ENCODE measurements at places on chromosomes 1 and 21.

DNA sequence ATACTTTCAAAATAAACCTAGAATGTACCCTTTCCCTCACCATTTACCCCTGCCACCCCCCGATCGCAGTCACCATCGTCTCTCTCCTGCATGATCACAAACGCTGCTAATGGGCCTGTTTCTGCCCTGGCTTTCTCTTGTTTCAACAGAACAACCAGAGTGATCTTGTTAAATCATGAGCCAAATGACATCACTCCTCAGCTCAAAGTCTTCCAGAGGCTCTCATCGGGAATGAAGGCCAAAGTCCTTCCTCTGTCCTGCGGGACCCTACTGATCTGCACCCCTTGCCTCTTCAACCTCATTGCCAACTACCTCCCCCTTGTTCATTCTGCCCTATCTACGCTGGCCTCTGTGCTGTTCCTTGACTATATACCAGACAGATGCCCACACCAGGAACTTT lies 39.4 kb upstream of the PTGFRN start:
- DNase-seq = no peak

GRCh38 chr1:1225238-1225845 lies 6.5 kb downstream of the SDF4 start:
- DNase-seq = no peak

- DNase-seq = peak; percentile 71
Observed at GRCh38 chr1:41626616-41627375, 142.3 kb upstream of the EDN2 start.

DNA sequence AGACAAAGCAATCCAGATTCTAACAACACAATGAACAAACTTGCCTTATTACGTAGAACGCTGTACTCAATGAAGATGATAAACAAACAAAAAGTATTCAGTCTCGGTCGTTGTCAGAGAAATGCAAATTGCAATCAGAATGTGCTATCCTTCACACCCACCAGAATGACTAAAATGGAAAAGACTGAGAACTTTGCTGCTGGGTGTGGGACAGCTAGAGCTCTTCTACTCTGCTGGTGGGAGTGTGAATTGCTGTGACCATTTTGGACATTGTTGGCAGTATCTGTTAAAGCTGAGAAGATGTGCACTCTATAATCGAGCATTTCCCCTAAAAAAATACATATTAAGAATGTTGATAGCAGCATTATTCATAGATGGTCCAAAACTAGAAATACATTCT lies 111.4 kb downstream of the PEX14 start:
- DNase-seq = no peak

- no peak for DNase-seq
Observed at GRCh38 chr1:246367041-246367440, 140.0 kb downstream of the SMYD3 start.

DNA sequence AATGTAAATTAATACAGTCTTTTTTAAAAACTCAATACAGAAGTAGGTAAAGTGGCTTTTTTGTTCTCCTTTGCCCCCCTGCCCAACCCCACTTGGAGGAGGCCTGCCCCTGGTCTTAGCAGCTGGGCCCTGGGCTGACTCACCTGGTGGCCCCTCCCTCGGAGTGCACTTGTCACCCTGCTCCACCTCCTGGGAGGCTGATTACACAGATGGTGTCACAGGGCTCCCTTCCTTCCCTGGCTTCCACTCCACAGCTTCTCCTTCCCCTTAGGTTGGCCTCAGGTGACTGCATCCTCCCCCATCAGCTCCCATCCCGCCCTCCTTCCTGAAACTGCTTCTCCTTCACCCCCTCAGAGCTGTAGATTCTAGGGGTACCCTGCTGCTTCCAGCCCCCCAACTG lies 11.7 kb upstream of the CAPN9 start:
- DNase-seq = no peak

DNA sequence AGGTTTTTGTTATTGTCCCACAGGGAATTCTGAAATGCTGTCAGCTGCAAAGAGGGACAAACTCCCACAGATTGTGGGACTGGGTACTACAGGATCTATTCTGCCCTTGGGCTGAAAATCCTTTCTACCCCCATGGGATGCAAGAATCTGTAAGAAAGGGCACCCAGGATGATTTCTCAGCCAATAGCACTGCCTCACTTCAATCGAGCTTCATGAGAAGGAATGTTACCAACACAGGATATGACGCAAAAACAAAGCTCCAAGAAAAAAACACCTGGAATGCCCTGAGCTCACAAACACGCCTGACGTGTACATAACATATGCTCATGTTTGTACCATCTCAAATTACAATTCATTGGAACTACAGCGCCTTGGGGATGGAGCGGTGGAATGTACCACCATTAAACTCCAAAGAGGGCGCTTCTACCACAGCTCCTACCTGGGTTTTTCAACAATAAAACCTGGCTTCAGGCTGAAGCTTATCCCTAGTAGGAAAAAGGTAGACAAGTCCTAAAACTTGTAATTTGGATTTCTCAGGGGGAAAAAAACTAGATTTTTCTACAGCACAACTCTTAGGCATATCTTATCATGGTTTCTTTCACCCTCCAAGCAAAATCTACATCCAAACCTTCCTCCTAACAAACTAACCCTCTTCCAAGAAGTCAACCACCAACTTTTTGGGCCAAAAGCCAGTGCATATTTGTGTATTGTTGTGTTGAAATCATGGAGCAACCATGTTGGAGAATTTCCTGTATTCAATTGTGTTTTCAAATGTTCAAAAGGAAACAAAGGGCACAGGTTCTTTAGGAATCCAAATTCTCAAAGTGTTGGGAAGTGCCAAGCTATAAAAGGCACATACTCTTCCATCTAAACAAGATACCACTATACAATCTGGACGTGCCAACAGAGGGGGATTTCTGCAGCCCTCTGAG lies 78.9 kb downstream of the TGFBR3 start:
- no peak for DNase-seq

DNA sequence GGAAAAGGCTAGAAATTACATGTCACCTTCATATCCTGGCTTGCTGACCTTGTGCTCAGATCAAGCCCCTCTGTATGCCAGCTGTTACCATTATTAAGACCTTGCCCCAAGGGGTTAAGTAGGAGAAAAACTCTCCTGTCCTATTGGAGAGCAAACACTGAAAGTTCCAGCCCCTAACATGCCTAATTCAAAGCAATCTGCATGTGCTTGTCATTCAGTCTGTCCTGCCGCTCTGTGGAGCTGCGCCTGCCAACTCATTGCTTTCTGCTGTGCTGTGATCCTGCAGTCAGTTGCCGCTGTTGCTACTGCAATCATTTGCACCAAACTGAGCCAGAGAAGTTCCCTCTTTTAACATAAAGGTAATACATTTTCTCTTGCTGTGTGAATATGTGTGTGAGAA lies 113.4 kb downstream of the DISP1 start:
- DNase-seq = no peak

GRCh38 chr1:93701629-93702028 lies 20.0 kb upstream of the BCAR3 start:
- DNase-seq = no peak

DNA sequence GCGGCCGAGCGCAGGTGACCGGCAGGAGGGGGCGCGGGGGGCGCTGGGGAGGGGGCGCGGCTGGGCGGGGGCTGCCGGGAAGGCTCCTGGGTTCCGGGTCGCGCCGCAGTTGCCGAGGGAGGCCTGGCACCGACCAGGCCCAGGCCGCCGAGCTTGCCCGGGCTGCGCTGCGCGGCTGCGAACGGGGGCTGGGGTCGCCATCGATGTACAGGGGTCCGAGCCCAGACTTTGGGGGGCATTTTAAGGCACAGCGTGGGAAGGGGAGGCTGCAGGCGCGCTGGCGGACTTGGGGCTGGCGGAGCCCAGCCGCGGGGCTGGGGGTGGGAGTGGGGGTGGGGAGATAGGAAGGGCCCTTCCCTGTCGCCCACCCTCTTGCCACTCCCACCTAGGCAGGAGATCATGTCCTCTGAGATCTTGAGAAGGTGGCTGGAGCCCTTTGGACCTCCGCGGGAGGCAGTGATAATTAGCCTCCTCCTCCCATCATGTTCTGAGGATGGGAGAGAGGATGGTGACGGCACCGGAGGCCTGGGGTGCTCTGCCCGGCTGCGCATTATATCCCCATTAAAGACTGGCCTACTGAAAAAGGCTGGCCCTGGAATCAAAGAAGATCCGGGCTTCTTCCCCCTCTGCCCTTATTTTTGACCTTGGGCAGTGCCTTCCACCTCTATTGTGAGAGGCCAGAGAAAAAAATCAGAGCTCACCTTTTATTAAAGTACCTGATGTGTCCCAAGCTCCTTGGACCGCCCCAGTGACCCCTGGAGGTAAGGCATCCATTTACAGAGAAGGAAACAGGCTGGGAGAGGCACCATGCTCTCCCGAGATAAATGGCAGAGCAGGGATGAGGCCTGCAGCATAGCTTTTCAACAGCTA lies 497 bp downstream of the FBXO44 start:
- no peak for DNase-seq

- no peak for DNase-seq
Observed at GRCh38 chr1:85274969-85275453, 1.4 kb downstream of the BCL10 start.

DNA sequence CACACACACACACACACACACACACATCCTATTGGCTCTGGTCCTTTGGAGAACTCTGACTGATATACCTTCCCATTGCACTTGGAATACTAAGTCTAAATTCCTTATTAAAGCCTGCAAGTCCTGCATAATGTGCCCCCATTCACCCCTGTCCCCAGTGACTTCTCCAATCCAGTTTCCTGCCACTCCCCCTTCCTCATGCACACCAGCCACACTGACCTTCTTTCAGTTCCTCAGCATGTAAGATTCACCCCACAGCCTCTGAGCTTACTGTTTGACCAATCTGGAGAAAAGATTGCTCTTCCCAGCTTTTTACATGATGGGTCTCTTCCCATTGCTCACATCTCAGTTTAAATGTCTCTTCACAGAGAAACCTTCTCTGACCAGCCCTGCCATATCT lies 146.6 kb downstream of the TBX15 start:
- DNase-seq = no peak

DNA sequence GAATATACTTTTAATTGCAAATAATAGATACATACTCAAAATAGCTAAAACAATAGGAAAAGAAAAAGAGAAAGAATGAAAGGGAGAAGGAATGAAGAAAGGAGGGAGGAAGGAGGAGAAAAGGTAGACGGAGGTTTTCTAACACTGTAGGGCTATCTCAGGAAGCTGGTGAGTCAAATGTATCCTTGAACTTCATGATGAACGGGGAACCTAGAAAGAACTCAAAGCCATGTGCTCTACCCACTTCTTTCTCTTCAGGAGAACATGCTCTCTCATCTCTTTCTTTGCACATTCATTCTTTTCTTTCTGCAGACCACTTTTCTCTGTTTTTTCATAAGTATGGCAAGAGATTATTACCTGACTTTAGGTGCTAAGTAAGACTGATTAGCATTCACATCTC lies 37.3 kb upstream of the ZNF644 start:
- no peak for DNase-seq

DNA sequence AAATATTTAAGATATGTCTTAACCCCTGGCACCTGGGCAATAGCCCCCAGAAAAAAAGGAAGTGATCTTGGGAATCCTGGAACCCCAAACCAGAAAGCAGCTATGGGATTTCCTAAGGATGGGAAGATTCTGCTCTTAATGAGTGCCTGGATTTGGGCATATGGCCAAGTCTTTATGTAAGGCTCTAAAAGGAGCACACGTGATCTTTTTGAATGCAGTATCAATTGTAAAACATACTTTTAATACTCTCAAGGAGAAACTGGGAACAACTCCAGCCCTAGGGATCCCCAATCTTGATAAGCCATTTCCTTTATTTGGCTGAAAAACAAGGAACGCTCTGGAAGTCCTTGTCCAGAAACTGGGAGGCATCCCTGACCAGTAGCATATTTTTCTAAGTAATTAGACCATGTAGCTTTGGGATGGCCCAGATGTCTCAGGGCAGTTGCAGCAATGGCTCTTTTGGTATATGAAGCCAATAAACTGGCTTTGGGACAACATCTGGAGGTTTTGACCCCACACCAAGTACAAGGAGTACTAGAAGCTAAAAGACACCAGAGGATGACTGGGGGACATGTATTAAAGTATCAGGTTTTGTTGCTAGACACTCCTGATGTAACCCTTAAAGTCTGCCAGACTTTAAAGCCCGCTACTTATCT lies 80.9 kb upstream of the KIAA0040 start:
- no peak for DNase-seq

- DNase-seq = no peak
Observed at GRCh38 chr1:109395602-109396512, 1.9 kb downstream of the SORT1 start.

- DNase-seq = no peak
Observed at GRCh38 chr1:108583757-108584427, 24.0 kb downstream of the EEIG2 start.

DNA sequence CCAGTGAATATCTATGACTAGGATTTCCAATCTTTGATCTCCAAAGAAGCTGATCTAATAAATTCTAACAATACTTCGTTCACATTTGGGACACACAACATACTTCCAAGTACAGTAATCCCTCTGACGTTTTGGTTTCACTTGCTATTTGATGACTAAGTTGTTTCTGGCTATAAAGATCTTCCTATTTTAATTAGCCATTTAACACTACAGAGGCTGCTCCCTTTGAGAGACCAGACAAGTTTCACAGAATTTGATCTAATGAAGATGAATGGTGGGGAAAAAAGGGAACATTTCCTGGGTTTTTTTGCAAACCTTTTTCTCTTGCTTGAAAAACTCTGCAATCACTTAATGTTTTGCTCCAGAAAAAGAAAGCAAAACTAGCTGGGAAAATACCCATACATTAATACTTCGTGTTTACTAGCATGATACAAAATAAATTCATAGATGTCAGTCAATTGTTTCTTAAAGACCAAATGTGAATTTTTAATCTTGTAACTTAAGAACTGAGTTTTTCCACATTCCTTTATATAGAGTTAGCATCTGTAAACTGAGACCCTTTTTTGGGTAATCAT lies 28.0 kb upstream of the GLIS1 start:
- DNase-seq = no peak

GRCh38 chr1:39183503-39184353 lies 20.8 kb upstream of the MACF1 start:
- DNase-seq = peak; percentile 53

DNA sequence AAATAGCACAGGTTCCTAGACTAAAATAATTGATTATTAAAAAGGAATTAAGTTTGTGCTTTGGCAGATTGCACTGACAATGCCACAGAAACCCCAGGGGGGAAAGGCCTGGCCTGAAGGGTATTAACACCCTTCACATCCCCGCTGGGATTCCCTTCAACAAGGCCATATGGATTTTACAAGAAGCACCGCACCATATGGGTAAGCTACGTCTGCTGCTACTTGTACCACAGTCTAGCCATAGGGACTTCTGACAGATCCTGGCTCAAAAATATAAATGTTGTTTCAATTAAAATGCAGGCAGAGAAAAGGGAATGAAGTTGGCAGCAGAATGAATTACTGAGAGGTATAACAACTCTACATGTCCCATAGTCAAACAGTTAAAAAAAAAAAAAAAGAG lies 101.0 kb downstream of the DENND1B start:
- DNase-seq = no peak

- no peak for DNase-seq
Observed at GRCh38 chr1:41009466-41009865, 12.1 kb downstream of the SLFNL1 start.

GRCh38 chr1:62926681-62927252 lies 142.8 kb downstream of the ATG4C start:
- DNase-seq = no peak

Measured in stimulated activated CD8-positive, alpha-beta memory T cell treated with anti-CD3 and anti-CD28 coated beads, Interleukin-7, amount 100 ng/mL, for 48 hours (primary cell).